Fibroblast of skin of back (primary cell): ENCODE measurements at places on chromosomes 7 and 10.

DNA sequence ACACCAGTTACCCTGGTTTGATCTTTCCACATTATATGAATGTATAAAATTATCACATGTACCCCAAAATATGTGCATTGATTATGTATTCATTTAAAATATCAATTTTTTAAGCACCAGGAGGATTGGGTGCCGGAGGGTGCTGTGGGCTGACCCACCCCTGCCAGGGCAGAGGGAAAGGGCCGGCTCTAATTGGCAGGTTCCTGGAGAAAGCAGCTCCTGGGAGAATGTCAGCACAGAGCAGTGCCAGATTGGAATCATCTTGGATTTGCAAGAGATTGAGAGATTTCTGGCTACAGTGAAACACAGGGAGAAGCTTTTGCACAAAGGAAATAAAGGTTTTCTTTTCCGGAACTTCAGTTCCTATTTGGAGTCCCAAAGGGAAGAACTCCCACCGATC is 264.4 kb upstream of the TCERG1L start:
- no peak for DNase-seq

GRCh38 chr7:117741962-117742361 is 131.3 kb downstream of the CTTNBP2 start:
- no peak for DNase-seq

DNA sequence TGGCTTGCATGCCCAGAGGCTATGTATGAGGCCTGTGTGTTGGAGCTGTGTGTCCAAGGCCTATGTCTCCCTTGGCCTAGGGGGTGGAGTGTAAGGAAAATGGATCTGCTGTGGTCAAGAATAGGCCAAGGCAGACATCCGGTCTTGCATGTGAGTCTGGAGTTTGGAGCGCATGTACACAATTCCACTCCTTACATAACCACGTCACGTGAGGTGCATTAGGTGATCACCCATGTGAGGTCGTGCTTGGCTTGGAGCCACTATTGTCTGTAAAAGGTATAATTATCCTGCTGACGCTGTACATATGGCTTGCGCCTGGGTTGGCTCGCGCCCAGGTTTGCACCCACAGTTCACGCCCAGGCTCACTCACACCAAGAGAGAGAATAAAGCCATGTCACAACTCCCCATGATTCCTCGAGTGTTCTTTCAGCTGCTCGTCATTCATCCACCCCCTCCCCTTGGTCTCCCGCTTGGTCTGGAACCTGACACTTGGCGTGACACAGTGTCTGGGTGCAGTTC is 105.5 kb downstream of the BICC1 start:
- DNase-seq, result no peak

GRCh38 chr7:7519056-7519455 is 16.6 kb downstream of the COL28A1 start:
- no peak for DNase-seq

DNA sequence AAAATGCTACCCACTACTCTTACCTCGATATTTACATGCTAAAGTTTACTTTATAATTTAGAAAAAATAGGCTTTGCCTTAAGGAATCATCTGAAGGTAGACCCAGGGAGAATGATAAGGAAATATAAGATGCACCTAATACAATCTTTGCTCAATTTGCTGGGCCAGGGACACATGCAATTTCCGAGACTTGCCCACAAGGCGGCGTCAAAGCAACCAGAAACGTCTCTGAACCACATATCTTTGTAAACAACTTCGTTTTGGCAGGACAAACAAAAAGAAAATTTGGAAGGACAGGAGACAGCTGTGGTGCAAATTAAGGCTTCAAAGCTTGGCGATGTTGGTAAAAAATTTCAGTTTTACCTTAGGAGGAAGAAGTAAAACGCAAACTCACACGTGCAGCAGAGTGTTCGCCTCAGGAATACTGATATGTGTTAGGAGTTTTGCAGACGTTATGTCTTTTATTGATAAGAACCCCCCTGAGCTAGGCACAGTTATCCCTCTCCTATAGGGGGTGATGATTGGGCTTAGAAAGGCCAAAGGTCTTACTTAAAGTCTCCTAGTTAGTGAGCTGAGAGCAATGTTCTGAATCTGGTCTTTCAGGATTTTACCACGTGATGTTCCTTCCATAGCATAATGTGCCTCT is 134.3 kb downstream of the PRKCQ start:
- DNase-seq, result peak; percentile 6

DNA sequence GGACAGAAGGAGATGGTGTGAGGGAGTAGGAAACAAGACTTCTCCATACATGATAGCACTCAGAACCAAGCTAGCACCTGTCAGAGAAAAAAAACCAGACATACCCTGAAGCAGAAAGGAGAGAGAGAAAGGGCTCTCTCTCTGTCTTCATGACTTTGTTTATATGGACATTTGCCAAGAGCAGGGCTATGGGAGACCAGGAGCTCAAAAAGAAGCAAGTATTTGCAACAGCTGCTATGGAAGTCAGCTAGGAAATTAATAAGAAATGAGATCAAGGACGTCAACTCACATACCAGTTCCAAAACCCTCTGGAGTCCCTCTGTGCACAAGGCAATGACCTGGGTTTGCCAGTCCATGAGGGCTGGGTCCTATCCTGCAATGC is 111.6 kb downstream of the SGMS1 start:
- DNase-seq, result no peak

- no peak for DNase-seq
Observed at GRCh38 chr10:114174695-114175188, 739 bp upstream of the CCDC186 start.

DNA sequence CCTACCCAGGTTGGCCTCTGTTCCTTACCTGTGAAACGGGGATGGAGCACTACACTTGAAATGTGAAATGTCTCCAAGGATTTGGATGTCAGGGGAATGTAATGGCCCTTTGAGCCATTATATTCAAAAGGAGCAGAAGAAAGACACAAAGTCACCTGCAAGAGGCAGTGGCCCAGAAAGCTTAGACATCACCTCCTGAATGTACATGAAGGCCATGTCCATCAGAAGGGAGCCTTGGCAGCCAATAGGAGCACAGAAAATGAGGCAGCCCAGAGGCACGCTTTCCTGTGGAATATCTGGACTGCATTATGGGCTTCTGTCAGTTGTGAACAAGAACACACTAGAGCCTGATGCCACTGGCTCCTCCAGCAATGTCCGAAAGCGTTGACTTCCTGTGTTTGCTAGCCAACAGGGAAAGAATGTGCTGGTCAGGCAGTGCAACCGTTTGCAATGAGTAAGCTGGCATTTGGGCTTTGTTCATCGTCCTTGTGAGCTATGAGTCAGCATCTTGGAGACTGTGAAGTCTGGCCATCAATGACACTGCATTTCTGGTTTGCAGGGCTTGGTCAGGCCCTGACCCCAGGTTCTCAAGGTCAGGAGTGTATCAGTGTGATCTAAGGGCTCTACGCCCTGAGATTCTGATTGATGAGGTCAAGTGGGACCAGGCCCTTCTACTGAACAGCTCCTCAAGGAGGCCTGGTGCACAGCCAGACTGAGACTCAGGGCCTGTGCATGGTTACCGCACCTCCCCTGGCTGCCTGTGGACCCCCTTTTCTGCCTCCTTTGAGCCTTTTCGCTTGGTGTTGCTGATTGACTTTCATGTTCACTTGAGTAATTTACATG is 222.4 kb downstream of the RPS24 start:
- peak; percentile 99 for DNase-seq

DNA sequence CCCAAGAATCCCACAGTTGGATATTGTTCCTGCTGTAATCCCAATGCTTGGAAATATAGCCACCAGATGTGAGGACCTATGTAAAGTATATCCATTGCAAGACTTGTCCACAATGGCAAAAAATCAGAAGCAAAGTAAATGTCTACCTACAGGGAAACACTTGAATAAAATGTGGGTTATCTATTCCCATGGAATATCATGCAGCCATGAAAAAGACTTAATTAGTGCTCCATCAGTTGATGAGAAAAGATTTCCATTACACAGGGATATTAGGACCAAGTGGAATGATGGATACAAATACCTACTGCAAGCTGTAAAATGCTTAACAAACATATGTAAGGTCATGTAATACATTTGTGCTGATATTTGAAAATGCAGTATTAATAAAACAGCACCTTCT is 131.2 kb downstream of the BTAF1 start:
- DNase-seq, result no peak

DNA sequence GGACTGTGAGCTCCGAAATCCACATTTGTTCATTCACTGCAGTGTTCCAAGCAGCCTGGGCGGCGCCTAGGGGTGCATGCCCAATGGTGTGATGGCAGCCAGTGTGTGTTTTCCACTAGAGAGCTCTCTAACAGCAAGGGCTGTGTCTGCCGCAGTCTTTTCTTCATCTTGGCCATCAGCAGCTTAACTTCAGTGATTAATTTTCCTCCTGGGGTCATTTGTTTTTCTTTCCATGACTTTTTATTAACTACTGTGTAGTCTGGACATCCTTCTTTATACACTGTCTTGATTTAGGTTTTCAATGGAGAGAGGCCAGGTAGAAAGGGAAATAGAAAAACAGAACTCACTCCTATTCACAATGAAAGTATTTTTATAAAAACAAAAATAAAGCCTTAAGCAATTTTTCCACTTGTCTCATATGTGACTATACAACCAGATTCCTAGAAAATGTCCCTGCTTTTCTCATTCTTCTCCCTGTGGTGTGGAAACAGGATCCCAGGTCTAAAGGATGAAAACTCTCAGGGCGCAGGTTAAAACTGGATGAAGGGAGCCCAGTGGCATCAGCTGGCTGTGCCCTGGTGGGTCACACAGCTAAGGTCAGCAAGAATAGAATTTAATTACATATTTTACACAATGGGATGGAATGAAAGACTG is 176.8 kb downstream of the PKD1L1 start:
- peak; percentile 88 for DNase-seq

GRCh38 chr7:135840591-135840990 is 92.0 kb upstream of the FAM180A start:
- DNase-seq, result no peak

DNA sequence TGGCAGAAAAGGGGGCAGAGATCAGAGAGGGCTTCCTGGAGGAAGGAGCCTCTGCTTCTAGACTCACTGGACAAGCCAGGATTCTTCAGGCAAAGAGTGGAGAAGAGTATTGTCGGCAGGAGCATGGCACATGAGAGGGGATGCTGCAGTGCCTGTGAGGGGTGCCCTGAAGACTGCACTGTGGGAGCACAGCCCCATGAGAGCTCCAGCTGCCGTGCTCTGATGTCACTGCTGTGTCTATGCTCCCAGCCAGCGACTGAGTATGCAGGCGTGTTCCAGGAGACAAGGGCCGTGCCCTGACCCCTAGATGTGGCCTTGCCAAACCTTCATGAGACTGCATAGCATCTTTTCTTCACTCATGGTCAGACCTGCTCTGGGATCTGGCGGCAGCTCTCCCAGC is 339.1 kb downstream of the RPS24 start:
- no peak for DNase-seq

DNA sequence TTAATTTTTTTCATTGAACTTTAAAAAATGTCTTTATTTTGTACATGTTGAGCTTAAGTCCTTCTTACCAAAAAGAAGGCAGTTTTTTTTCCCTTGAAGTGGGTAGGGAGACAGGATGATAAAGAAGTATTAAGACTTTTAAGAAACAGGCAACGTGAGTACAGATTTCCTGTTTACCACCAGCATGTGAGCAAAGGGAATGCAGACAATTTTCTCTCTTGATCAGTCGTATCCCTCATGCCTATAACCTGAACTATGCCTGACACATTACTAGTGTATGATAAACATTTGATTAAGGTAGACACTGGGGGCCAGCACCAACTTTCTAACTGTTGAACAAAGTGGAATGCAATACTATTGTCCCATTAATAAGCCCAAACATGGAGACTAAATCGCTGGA is 8.8 kb upstream of the OR2A2 start:
- DNase-seq, result no peak

- no peak for DNase-seq
Observed at GRCh38 chr10:128161031-128161430, 34.8 kb upstream of the MKI67 start.

DNA sequence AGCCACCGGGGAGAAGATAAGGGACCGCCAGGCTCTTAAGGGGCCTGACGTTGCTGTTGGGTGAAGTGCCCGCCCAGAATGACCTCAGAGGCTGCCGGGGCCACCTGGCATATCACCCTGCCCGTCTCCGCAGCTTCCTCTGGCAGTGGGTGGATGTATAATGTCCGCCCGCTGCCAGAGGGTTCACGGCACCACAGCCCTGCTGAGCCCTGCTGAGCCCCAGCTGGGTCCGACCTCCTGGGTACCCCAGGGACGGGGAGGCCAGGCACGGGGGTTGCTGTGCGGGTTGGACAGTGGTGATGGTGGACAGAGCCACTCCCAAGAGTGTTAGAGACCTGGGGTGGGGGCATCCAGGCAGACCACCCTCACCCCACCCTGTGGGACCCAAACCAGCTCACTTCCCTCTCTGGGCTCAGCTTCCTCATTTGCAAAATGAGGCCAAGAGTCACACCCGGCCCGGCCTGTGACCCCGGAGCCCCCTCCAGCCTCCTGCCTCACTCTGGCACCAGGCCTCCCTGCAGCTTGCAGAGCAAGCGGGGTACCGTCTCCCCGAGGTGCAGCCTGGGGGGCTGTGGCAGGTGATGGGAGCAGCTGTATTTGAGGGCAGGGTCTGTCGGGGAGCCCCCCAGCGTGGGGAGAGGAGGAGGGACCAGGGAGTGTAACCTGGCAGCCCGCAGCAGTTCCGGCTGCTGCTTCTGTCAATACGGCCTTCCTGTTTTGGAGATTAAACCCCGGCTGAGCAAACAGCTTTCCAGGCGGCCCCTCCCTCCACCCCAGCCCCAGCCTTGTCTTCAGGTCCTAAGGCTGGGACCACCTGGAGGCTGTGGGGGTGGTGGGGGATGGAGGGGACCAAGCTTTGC is 8.4 kb upstream of the LFNG start:
- DNase-seq, result no peak

GRCh38 chr7:119696336-119696735 is 576.6 kb upstream of the KCND2 start:
- DNase-seq, result no peak

GRCh38 chr10:63543576-63543962 is 22.4 kb downstream of the REEP3 start:
- DNase-seq, result no peak

DNA sequence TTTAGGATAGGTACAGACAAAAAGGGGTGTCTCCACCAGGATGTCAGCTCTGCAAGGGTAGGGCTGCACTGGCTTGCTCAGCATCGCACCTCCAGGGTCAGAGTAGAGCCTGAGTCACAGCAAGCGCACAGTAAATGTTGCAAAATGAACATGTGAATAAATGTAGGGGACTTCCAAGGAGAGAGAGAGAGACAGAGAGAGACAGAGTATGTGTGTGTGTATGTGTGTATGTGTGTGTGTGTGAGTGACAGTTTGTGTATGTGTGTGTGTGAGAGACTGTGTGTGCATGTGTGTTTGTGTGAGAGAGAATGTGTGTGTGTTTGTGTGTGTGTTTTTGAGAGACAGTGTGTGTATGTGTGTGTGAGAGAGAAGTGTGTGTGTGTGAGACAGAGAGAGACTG is 163.3 kb downstream of the RPS24 start:
- no peak for DNase-seq
